ENCODE measurements at places on chromosomes 5 and 9.
A peak's percentile ranks its signal among the peaks of the same experiment; 100 is the strongest.

- DNase-seq = no peak
Observed at GRCh38 chr9:92931606-92932005, 15.7 kb upstream of the FGD3 start.

DNA sequence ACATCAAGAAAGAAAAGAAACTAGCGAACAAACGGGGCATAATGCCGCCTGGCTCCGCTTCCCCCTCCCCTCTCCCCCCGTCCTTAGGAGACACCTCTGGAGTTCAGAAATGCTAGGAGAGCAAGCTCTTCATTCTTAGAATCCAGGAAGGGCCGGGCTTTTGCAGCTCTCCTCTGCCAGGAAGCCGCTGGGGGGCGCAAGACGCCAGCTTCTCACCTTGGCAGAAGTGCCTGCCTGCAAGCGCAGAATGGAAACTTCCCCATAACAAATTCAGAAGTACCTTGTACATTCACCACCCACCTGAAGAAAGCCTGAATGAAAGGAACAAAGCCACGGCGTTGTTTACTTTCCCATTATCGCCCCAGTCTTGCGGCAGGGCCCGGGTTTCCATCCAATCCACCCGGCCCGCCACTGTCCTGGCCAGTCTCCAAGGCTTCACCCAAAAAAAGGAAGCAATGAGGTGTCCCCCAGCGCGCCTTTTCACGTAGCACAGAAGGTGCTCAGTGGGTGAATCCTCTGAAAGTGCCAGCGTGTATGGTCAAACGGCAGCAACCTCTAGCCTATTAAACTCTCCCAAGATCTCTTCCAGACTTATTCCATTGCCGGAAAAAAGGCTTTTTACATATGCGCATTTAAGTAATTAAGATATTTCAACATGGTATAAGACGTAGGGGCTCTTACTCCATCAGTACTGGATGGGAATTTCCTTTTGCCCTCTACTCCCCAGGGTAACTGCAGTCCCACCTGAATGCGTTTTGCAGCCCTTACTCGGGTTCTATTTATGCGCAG, 1.6 kb upstream of the GADD45G start:
- DNase-seq = peak; percentile 79

DNA sequence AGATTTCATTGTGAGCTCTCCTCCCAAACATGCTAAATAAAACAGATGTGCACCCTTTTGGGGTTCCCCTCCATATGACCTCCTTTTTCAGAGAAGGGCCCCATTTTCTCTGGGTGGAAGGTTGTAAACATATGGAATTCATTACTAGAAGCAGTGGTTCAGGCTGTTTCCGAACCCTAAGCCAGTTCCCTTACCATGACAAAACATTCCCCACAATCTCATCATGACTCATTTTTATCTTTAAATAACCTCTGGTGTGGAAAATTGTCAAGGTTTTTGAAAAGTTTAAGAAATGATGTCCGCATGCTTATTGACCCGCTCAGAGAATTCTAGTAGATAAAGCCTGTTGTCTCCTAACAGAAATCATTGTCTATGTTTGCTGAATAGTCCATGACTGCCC, 127.3 kb upstream of the PIK3R1 start:
- DNase-seq = no peak

DNA sequence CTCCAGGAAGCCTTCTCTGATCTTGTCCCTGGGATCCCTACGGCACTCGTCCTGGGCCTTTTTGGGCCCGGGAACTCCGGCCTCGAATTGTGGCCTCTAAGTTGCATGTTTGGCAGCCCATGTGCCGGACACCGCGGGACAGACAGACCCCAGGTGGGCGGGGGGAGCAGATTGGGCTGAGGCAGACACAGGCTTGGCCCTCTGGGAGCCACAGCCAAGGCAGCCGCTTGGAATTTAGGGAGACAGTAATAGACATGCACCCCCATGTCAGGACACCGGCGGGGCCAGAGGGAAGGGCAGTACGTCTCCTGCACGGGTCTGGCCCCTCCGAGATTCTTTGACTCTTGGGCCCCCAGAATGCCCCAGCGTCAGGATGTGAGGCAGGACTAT, 36.2 kb downstream of the ADAMTSL2 start:
- no peak for DNase-seq

DNA sequence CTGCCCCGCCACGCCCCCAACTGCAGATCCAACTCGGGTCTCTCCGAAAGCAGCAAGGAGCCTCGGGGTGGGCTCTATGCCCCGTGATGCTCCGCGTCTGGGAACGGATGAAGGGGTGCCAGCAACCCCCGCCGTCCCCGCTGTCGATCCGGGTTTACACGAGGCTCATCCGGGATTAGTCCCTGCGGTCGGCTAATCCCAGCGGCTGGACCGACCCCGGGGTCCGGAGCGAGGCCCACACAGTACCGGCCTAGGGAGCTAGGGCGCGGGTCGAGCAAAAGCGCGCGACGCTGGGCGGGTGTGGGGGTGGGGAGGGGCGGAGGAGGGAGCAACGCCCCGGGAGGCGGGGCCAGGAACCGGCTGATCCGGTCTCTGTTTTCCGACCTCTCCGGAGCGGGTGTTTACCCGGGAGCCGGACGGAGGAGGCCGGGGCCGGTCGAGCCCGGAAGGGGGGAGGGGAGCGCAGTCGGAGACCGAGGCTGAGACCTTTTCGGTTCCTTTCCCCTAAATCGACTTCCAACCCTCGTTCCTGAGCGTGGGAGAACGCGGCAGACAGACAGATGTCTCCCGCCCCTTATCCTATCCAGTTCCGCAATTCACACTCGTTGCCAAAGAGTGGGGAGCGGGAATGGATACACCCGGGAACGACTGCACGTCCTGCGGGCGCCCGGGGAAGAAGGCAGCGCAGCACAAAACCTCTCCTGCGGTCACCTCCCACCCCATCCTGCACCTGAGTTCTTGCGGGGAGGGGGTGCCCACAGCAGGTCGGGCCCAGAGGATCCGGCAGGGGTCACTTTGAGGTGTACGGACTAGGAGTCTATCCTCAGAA, 28.6 kb downstream of the PCDH1 start:
- peak; percentile 62 for DNase-seq

GRCh38 chr5:63963080-63963735, 963 bp upstream of the HTR1A start:
- DNase-seq = no peak

GRCh38 chr5:93658044-93658443, 75.0 kb downstream of the NR2F1 start:
- no peak for DNase-seq

- DNase-seq = no peak
Observed at GRCh38 chr9:84955971-84956370, 286.4 kb downstream of the NTRK2 start.

GRCh38 chr5:139410993-139411828, 7.3 kb upstream of the SPATA24 start:
- DNase-seq = no peak
